Foreskin keratinocyte (primary cell): ENCODE measurements at places on chromosomes 12 and 14. TPM values are rescaled to one million over a fixed set of nuclear protein-coding genes. Genes with fewer than 3 reads are reported as not detected.

CCDC38 gene
- not detected in 2 replicates for total RNA-seq

TAS2R46 gene
- total RNA-seq = 0.11 and 0.24 TPM in 2 replicates

PAX9 gene
- 0.03 and 0.18 TPM in 2 replicates for total RNA-seq

DNA sequence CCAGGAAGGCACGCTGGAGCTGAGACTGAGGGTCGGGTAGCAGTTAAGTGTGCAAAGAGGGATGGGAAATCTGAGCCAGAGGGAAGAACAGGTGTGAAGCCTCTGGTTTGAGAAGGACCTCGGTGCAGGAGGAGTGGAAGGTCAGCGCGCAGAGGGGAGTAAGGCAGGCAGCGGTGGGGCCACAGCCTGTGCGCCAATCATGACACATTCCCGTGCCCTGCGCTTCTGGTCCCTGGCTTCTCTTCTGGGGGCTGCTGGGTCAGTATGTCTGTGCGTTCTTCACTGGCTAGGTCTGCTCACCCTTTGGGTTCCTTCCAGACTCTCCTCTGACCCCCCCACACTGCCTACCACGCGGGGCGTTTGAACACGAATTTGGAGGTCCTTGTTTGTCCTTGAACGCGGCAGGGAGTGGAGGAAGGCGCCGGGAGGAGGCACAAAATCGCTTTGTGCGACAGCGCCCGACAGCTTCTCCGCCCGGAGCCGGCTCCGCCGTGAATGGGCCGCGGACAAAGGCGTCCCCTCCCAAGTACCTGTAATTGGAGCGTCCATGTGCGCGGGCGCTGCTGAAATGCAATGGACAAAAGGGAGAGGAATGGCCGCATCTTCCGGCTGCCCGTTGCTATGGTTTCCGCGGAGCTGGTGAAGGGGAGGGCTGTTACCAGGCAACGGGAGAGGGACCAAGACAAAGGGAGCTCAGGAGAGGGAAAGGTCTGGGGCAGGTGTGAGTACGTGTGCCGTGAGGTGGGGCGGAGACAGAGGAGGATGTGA is 207.2 kb upstream of the SRRM4 start:
- no peak for DNase-seq

DNA sequence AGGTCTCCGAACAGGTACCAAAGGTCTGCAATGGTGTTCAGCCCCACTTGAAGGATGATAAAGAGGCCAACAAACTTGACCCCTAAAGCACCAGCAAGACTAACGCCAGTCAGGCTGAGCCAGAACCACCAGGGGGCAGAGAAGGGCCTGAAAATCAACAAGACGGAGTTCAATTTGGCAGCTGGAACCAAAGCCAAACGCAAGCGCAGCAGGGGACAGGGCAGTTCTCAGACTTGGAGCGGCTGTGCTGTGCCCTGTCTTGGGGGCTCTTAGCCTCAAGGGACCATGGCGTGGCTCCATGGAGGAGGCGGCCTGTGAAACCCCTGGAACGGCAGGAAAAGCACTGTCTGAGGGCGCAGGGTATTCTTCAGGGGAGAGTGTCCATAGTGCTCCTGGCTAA is 19.6 kb downstream of the POMT2 start:
- DNase-seq = no peak

DNA sequence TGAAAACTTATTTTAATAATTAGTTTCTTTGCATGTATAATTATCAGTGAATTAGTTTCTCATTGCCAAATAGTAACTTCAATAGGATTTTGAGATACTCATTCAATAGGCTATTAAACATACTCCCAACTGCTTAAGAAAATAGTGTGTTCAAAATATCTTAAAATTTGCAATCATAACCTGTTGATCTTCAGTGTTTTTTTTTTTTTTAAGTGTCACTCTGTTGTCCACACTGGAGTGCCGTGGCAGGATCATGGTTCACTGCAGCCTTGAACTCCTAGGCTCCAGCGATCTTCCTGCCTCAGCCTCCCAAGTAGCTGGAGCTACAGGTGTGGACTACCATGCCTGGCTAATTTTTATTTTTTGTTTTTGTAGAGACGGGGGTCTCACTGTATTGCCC is 1.5 kb upstream of the YARS2 start:
- DNase-seq = no peak

DNA sequence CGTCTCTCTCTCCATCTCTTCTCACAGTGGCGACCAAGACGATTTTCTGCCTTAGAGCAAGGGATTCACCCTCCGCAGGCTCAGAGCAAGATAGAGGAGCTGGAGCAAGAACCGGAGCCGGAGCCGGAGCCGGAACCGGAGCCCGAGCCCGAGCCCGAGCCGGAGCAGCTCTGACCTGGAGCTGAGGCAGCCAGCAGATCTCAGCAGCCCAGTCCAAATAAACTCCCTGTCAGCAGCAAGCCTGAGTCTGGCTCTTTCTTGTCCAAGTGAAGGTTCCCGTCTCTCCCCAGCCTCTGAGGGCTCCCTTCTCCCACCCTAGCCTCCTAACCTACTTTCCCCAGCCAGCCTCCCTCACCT is 5.9 kb downstream of the LAG3 start:
- no peak for DNase-seq

DNA sequence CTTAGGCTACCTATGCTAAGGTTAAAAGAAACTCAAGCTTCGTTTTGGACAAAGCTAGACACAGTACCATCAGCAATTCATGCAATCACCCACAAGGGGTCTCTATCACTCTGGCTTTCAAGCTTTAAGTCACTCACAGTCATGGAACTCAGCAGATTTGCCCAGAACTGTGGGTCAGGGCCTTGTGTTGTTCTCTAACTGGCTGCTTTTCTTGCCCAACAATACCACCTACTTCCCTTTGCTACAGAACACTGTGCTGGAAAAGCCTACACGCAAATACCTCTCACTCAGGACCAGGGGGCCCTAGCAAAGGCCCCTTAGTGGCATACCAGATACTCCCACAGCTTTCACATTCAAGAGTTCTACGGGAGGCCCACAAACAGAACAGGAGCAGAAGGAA is 9.1 kb downstream of the NEMP1 start:
- DNase-seq = peak; percentile 54

DNA sequence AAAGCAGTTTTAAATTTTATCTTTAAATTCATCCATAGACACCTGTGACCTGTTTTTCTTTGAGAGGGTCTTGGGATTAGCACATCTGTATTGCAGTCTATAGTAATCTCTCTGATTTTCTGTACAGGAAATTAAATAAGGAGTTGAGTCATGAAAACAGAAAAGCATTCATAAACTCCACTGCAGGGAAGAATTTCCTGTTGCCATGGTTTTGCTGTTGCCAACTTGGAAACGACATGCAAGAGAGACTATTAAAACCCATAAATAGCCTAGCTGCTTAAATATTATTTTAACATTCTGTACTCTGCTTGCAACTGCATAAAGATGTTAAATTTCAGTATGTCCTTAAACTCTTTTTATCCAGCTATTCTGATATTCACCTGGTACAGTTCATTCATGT is 281.0 kb upstream of the RGS6 start:
- peak; percentile 56 for DNase-seq

DNA sequence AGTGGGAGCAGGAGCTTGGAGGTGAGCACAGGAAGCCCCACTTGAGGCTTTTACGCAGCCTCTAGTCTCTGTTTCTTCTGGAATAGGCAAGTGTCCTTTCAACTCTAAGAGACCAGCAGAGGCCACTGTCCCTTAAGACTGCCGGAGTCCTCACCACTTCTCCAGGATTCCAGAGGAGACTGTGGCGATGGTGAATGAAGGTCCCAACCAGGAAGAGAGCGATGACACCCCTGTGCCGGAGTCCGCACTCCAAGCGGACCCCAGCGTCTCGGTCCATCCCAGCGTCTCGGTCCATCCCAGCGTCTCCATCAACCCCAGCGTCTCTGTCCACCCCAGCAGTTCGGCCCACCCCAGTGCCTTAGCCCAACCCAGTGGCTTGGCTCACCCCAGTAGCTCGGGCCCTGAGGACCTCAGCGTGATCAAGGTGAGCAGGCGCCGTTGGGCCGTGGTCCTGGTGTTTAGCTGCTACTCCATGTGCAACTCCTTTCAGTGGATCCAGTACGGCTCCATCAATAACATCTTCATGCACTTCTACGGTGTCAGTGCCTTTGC is 442 bp downstream of the FLVCR2 start:
- peak; percentile 22 for DNase-seq

DNA sequence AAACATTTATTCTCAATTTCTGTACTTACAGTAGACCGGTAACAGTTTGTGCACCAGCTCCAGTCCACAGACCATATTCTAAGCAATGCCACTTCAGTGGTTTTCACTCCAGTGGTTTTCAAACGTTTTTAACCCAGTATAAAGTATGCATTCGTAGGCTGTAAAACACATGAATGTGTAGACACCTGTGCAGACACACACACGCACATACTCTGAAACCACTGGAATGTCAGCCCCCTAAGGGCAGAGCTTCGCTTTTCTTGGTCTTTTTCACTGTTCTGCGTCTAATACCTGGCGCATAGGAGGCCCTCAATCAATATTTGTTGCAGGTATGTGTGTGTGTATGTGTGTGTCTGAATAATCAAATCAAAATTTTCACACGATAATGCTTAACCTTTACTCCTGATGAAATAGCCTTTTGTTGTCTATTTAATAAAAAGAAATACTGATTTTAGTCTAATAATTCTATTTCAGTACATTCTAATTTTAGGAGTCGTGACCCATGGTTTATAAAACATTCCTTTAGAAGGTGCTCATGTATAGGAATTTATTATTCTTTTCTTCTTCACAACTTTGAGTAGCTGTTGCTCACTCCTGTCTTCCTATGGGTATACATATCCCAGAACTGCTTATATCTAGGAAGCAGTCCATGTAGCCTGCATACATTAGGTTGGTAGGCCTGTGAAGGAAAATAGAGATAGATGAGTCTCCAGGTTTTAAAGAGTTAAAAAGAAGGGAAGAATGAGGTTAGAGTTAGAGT is 73.6 kb upstream of the REP15 start:
- peak; percentile 82 for DNase-seq

DNA sequence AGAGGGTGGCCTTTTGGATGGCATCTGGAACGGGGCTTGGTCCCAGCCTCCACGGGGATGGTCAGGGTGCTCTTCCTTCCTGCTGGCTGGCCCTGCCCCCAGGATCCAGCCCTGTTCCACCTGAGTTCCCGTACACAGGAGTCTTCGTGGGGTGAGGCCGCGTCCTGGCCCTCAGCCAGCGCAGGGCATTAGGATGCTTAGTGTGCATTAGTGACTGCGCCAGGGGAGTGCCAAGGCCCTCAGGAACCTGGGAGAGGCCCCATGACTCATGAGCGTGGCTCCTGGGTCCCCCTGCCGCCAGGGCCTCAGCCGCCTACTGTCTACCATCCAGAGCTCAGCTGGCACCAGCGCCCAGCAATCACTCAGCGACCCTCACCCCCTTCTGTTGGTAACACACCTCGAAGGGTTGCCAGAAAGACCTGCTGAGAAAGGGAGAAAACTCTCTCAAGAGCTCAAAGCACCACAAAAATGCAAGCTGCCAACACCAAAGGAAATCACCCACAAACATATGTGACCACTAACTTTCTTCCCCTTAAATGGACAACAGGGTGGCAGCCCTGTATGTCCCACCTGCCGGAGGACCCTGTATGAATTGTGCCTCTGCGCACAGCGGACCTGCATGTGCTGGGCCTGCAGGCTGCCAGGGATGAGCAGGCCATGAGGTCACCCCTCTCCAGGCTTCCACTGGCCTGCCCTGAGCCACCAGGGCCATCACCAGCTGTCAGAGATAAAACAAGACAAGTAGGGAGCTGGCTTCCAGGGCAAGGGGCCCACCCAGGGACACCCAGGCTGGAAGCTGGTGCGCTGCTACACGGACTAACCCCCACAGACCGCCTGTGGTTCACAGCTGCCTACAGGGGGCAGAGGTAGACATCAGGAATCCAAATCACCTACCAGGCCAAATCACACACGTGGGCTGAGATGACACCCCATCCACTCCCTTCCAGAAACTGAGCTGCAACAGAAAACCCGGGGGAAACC is 28.7 kb downstream of the CCDC85C start:
- DNase-seq = peak; percentile 78

- DNase-seq = no peak
Observed at GRCh38 chr12:109962398-109962797, 33.8 kb downstream of the GIT2 start.

- DNase-seq = no peak
Observed at GRCh38 chr14:55324812-55325211, 53.6 kb downstream of the FBXO34 start.

GRCh38 chr12:50642761-50643160 is 121.1 kb upstream of the ATF1 start:
- DNase-seq = peak; percentile 78

- DNase-seq = no peak
Observed at GRCh38 chr14:100777818-100778525, 47.9 kb upstream of the MEG3 start.

DNA sequence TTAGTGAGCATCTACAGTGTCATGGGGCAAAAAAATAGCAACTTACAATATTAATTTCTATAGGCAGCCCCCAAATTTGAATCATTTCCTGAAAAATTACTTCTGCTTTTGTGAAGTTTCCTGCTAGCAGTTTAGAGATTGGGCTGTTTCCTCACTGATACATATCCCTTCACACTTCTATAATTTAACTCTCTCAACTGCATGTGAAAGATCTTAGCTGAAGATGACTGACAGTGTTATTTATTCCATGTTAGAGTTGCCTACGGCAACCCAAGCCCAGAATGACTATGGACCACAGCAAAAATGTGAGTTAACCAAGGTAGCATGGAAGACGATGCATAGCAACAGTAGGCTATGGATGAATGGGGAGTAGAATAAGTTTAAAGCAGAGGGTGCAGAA is at the start of gene KLRG1:
Gene KLRG1, plus strand, starts transcription at position 134 of the 400 bp plus-strand sequence. Its CDS starts 90 bp downstream, at position 224.
- DNase-seq = no peak

DNA sequence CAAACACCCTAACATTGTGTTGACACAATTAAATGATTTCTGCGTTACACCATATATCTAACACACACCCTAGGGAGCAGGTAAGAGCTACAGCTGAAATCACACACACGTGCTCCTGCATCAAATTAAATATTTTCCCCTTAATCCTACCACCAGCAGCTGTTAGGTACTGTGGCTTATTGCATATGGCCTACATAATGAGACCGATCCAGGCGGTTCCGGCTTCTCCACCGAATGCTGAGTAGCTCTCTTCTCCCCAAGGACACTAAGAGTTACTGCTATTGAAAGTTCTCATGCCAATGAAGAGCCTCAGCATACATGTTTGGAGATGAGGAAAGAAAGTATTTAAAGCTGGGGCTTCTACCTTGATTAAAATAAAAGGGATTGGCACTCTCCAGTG is 472.2 kb upstream of the STXBP6 start:
- no peak for DNase-seq

- DNase-seq = no peak
Observed at GRCh38 chr12:20625531-20625930, 69.6 kb upstream of the SLCO1C1 start.

DNA sequence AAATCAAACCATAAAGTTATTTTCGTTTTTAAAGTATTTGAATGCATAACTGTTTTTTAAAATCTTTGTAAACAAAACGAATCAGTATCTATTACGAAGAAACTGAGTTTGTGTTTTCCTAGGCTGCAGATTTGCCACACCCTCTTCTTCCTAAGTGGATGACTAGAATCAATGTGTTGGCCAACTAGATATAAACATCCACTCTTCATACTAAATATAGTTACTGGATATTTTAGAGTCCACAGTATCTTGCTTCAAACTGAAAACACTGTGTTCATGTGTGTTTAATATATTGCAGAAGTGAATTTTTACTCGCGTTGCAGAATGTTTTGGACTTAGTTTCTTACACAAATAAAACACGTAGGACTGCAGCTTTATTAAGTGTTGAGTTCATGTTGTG is 63.2 kb downstream of the KLHL28 start:
- no peak for DNase-seq
